ENCODE measurements at places on chromosomes 4 and X.

DNA sequence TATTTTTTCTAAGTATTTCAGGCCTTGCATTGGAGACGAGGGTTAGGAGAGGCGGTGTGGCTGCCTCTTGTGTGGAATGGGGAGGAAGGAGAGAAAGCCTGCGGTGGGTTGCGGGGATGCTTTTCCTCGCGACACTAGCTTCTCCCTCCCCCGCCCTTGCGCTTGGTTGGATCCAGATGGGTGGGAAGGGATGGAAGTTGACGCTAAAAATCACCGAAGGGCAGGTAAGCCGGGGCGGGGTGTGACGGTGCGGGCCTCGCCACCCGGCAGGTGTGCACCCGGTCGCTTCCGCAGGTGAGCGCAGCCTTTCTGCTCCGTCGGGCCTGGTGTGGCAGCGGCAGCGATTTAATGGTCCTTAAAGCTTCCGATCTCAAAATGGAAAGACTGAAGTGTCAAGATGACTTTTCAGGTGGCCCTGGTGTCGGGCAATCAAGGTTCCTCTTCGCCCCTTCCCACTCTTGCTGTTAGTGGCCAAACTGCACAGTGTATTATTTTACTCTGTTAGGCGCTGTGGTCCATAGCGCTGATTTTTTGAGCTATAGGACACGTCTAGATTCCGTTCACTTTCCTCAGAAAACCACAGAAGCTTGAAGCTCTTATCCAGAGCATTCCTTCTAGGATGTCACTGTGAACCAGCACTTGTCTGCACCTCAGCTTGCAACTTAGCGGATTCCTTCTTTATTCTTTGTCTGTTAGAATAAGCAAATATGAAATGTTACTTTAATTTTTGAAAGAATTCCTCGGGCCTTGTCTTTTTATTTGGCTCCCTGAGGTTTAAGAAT is 765 bp downstream of the ENOPH1 start:
- DNase-seq = no peak

DNA sequence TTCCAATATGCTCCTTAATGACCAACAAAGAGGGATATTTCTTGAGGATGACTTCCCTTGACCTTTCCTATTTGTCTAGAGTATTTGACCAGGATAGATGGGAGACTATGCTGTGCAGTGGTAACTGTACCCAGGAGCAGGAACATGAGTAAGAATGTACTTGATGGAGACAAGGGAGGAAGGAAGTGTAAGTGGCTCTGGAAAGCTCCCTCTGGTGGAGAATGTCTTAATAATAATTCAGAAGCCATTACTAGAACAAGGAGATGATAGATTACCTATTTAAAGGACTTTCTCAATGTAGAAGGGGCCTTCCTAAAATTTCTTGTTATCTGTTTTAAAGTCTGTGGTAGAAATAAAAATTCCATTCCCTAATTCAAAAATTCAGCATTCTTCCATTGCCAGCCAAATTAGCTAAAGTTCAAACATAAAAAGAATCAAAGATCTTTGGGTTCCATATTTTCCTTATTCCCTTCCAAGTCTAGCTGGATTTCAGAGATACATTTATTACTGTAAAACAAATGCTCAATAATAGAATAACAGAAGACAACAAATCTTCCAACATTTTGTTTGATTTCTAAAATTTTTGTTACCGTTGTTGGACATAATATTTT is 83.8 kb downstream of the GRID2 start:
- DNase-seq = no peak

DNA sequence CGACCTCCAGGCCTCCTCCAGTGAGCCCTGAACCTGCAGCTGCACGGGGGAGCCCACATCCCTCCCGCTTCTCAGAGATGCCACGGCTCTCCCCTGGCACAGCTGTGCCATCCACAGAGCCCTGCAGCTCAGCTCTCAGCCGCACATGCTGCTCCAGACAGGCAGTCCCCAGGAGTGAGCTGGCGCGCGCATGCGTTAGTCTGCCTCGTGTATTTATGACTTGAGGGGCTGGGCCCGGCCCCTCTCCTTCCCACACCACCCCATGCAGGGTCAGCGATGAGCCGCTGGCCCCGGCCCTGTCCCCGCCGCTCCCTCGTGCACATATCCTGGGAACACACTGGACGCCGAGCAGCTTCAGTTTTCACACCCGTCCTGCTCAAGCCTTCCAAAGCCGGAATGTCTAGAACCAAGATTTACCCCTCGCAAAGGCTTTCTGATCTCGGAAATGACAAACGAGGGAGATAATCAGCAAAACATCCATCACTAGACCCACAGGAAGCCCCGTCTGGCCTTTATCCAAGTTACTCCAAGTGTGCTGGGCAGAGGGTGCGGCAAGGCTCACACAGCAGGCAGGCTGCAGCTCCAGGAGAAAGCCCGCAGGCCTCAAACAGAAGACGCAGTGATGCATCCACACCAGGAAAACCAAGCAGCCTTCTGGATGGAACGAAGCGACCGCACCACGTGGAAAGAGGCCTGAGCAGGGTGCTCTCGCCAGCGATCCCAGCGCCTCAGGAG is 24.3 kb downstream of the GAK start:
- DNase-seq = no peak

GRCh38 chrX:22340022-22340616 is 67.4 kb downstream of the CBLL2 start:
- DNase-seq = no peak

DNA sequence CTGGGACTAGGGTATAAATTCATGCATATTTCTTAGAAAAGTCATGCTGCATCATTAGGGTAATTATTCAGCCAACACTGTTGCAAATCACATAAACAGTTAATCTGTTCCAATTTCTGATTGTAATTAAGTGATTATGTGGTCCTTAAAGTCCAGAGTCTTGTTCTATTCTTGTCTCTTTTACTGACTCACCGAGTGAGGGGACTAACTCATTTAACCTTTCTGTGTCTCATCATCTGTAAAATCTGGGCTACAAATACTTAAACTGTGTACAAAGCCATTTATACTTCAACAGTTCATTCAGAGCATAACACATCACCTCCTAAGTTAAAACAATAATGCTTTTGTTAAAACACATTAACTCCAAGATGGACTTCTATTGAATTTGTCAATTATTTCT is 65.4 kb upstream of the KLHL13 start:
- no peak for DNase-seq

DNA sequence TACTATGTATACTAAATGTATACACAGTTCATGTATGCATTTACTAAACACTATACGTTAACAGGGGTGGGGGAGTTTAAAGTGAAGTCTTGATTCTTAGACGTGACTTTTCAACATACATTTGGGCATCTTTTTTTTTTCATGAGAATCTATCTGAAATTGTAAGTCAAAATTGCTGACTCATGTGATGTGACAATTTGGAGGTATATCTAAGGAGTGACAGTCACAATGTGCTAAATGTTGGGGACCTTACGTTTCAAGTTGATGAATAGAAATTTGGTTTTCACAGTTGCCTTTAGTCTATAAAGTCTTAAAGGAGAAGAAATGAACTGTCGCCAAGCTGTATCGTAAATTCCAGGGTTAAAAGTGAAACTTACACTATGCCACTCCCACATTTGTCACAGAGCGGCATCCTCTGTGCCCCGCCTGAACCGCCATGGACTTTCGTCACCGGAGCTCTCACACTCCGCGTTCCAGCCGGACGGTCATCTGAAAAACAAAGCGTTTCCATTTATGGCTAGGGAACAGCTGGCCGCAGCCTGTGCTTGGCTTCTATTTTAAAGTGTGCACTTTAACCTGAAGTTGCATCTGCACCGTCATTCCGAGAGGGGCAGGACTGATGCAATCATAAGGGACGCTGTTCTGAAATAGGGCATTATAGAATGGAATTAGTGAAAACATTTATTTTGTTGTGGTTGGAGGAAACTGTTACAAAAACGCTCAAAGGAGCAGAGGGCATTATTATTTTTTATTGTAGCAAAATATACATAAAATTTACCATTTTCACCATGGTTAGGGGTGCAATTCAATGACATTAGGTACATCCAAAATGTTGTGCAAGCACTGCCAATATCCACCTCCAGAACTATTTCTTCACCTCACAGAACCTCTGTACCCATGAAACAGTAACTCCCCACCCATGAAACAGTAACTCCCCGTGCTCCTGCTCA is 30.9 kb downstream of the PDLIM3 start:
- no peak for DNase-seq
